ENCODE measurements at places on chromosomes 5 and 9. TPM values are rescaled to one million over a fixed set of nuclear protein-coding genes. Genes with fewer than 3 reads are reported as not detected.

SLC9A3 gene
- 2.1 TPM for total RNA-seq

RNF208 gene
- total RNA-seq: not detected

SLC25A2 gene
- total RNA-seq: 0.69 TPM

PALM2AKAP2 gene
- total RNA-seq: 15.6 TPM

ARHGEF28 gene
- 16.9 TPM for total RNA-seq

OR2S2 gene
- total RNA-seq: not detected

ISL1 gene
- total RNA-seq: 7.9 TPM

HAVCR2 gene
- total RNA-seq: 8.7 TPM

MYMK gene
- total RNA-seq: 1.2 TPM

PDCD1LG2 gene
- 0.95 TPM for total RNA-seq

GNA14 gene
- total RNA-seq: 17.6 TPM

ALDH7A1 gene
- 73.2 TPM for total RNA-seq

PCDHB7 gene
- 3.2 TPM for total RNA-seq

PCDHB9 gene
- total RNA-seq: 2.4 TPM

BTNL3 gene
- total RNA-seq: not detected

HTR1A gene
- total RNA-seq: not detected

PCDHB12 gene
- 6.9 TPM for total RNA-seq

PCA3 gene
- 0.26 TPM for total RNA-seq

PLCXD3 gene
- total RNA-seq: 0.42 TPM

PKN3 gene
- total RNA-seq: 2.4 TPM

NIM1K gene
- total RNA-seq: 0.53 TPM

MUSK gene
- 4.9 TPM for total RNA-seq

CMYA5 gene
- 25.4 TPM for total RNA-seq

LTC4S gene
- 1.8 TPM for total RNA-seq

ANGPTL2 gene
- 37.7 TPM for total RNA-seq

MARCOL gene
- not detected for total RNA-seq

CCDC187 gene
- 0.58 TPM for total RNA-seq

Data from urinary bladder (tissue), 4 donors.